M059J (cell line): ENCODE measurements at places on chromosomes 12 and 14. TPM values are rescaled to one million over a fixed set of nuclear protein-coding genes. Genes with fewer than 3 reads are reported as not detected.

PMEL gene
- total RNA-seq = 0.54 and 0.69 TPM in 2 replicates

TBX5 gene
- total RNA-seq = not detected in 2 replicates

FOXG1 gene
- total RNA-seq = 10.6 and 16.7 TPM in 2 replicates

PRB2 gene
- not detected in 2 replicates for total RNA-seq

TAS2R13 gene
- not detected in 2 replicates for total RNA-seq

ADAMTS20 gene
- 0.30 TPM in 1 of 2 replicates, not detected in the other for total RNA-seq

AICDA gene
- total RNA-seq = not detected in 2 replicates

TAS2R46 gene
- total RNA-seq = not detected in 2 replicates

FAM222A gene
- 0.89 and 2.1 TPM in 2 replicates for total RNA-seq

HRK gene
- total RNA-seq = not detected in 2 replicates

GNG2 gene
- total RNA-seq = 13.9 and 14.7 TPM in 2 replicates

DNA sequence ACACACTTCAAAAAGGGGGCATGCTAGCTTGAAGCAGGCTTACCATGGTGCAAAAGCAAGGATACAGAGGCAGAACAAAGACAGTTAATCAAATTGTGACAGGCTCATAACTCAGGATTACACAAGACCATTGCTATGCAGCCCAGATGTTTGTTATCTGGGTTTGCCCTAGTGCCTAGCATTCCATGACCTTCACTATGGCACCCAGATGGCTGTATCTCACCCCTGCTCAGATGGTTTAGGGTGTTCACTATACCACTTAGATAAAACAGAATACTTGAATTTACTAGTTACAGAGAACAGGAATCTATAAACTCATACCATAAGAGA lies 56.2 kb downstream of the SDR9C7 start:
- DNase-seq = no peak

- no peak for DNase-seq
Measured at GRCh38 chr14:38837343-38838048, 265.5 kb downstream of the SEC23A start.

- no peak for DNase-seq
Measured at GRCh38 chr12:84601483-84601882, 311.1 kb downstream of the SLC6A15 start.

GRCh38 chr12:31773867-31774266 lies 45.0 kb upstream of the AMN1 start:
- no peak for DNase-seq

GRCh38 chr14:30874999-30875787 lies 834 bp downstream of the COCH start:
- no peak for DNase-seq

DNA sequence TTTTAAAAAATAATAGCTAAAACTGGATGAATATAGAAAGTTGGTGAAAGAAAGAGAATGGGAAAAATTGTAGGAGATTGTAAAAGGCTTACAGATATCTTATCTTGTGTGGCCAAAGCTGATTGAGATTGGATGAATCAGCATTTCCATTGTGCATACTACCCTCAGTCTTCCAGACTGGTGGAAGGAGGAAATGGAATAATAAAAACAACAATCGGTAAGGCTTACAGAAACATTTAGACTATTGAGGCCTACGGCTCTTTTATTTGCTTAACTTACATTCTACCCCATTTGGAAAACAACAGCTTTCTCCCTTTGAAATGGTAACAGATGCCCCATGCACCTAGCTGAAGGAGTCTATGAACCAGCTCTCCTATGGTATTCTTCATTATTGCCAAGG lies 129.8 kb downstream of the PTPRB start:
- peak; percentile 15 for DNase-seq

DNA sequence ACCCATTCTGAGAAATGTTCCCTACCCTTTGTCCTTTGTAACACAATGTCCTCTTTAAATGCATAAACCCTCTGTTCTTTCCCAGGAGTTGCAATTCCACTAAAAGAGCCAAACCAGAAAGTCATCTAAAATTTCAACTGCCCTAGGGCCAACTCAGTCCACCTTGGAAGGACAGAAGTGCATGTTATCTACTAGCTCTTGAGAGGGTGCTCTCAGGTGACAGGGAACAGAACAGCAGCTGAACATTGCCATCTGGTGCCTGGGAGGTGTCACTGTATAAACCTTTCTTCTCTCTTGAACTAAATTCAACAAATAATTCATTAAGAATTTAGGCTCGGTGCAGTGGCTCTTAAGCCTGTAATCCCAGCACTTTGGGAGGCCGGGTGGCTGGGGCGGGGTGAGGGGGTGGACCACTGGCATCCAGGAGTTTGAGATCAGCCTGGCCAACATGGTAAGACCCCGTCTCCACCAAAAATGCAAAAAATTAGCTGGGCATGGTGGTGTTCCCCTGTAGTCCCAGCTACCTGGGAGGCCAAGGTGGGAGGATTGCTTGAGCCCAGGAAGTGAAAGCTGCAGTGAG lies 10.3 kb upstream of the FERMT2 start:
- DNase-seq = peak; percentile 70

GRCh38 chr12:12779529-12779928 lies 5.9 kb upstream of the APOLD1 start:
- peak; percentile 90 for DNase-seq

DNA sequence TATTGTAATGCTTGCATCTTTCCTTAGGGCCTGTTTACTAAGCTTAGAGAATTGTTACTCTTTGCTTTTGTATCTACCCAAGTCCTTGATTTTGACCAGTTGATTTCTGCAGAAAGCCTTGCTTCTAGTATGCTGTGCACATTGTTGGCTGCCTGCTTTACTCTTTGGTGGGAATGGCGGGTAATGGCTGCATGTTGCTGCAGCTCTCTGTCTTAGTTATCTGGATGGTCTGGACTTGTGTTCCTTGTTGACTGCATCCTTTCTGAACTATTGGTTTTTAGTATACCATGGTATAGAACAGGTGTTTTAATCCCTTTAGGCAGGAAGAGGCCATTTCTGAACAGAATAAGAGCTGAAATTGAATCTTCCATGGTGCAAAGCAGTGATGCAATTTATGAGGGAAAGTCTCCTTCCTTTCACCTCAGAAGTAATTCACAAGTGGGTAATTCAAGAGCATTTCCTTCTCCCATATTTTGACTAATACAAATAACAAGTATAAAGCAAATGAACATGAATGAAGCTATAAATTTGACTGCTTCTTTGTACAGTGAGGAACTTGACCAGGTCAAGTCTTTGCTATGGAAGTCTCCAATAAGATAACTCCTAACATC lies 466.4 kb downstream of the NPAS3 start:
- DNase-seq = no peak

DNA sequence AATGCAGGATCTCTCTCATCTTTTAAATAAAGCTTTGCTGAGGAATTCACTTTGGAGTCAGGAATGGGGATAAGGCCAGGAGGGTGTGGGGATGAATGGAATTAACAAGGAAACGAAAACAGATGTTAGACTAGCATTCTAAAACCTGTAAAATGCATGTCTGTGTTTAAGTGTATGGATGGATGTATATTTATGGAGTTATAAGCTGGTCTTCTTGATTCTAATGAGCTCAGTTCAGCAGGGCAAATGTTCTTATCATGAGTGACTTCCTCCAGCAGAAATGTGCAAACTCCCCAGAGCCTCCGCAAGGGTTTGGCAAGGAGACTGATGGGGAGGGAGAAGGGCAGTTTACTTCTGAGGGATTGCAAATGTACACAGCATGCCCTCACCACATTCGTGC lies 149.1 kb downstream of the NTF3 start:
- DNase-seq = no peak

GRCh38 chr12:107774349-107775029 lies at the start of gene ASCL4:
Gene ASCL4 (plus strand): TSS chr12:107774704. CDS start chr12:107775219, 515 bp downstream.
- DNase-seq = no peak

GRCh38 chr14:93369713-93370266 lies 22.8 kb downstream of the COX8C start:
- DNase-seq = no peak

GRCh38 chr12:80939231-80939950 lies 1.7 kb upstream of the LIN7A start:
- DNase-seq = no peak

DNA sequence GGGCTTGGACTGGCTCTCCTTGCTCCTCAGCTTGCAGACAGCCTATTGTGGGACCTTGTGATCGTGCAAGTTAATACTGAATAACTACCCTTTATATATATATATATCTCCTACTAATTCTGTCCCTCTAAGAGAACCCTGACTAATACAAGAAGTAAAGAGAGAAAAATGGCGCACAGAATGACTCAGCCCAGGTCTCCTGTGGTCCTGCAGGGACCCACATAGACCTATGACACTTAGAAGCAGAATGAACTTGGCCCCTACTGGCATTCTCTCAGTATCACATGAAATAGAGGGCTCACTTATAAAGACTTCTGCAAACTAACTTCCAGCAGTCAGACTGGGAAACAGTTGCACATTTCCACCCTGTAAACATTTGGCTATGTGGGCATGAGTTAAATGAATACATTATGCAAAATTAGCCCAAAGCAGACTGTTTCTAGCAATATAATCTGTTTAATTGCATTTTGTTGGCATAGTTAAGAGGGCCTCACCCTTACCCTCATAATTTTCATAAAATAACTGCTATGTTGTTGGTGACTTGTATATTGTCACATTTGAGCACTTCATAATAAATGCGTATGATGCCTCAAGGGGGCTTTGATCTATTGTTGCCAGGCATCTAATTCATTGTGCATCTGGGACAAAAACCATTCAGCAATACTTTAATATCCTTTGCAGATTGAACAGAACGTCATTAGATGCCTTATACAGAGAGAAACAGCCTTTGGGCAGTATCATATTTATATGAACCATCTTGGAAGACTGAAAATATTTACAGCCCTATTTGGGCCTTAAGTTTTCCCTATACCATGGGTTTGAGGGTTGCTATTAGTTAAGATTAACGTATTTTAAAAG lies 349.7 kb upstream of the DIO2 start:
- DNase-seq = no peak

DNA sequence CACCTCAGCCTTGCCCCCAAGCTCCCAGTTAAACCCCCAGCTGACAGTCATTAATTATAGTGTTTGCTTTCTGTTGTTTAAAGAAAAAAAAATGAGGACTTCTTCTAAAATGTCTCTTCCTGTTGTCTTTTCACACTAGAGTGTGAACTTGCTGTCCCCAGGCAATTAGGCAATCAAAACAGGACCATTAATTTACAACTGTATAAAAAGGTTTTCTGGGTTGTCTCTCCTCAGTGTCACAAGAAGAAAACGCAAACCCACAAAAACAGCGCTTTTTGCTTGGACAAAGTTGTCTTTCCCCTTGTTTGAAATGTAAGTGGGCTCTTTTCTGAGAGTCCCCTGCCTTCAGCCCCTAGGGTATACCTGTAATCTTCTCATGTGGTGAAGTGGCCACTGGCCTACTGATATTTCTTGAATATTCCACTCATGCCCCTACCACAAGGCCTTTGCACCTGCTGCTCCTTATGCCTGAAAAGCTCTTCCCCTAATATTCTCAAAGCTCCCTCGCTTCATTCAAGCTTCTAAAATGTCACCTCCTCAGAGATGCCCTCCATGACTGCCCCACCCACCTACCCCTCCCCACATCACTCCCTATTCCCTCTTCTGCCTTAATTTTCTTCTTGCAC lies 158.9 kb upstream of the PWP1 start:
- no peak for DNase-seq

- DNase-seq = no peak
Measured at GRCh38 chr14:37023875-37024565, 148.4 kb downstream of the SLC25A21 start.

DNA sequence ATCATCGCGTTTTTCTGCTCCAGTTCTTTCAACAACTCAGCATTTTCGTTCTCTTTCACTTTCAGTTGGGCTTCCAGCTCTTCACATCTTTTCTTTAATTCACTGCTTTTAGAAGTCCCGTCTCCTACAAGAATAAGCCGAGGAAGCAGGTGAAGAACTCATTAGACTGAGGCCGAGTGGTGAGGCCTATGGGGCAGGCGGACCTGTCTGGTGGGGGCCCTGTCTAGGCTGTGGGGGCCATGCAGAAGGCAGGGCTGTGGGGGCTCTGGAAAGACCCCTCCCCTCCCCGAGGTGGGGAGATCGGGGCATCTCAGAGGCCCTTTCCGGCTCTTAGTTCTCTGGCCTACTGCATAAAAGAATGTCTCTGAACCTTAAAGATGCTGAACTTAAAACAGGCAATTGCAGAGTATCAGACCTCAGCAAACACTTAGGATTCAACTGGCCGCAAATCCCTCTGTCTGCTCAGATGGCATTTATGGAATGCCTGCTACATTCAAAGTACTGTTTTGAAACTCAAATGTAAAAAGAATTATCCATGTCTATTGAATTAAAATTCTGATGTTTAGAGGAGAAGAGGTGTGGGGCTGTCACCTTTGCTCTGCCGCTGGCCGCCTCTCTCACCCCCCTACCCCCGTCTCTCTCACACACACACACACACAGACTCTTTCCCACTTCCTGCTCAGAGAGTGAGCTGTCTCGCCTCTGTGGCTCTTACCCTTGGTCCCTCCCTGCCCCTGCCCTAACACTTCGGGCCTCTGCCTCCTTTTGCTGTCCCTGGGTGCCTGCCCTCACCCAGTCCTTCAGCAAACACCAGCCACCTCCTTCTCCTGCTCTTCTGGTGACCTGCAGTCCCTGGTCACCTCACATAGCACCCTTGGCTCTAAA lies 34.7 kb downstream of the CCDC92 start:
- no peak for DNase-seq

- DNase-seq = no peak
Measured at GRCh38 chr12:29216266-29216665, 67.2 kb downstream of the FAR2 start.

DNA sequence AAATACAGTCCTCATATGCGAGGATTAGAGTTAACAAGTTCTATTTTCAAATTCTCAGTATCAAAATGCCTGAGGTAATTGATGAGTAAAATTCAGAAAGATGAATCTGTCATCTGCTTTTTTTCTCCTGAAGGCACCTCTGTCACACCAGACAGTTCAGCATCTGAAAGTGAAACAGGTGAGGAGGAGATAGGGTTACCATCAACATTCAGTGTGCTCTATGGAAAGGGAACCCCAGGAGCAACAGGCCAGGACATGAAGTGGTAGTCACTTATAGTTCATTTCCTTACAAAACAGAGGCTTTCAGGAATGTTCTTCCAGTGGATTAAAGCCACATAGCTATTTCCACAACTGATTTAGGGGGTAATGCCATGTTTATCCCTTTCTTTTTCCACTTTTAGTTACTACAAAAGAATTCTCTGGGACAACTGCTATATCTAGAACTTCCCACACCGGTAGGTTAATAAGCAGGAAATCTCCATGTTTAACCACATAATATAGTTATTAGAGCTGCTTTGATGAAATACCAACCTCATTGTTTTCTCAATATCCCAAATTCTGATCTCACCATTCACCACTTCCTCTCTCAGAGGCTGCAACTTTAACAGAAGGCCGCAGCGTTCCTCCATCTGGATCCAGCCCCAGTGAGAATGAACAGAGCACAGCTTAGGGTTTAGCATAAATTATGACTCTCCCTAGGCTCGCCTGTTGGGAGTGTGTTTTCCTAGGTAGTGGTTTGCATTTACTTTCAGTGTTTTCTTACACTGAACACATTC lies 177.0 kb upstream of the CNTN1 start:
- DNase-seq = no peak
